ENCODE measurements at places on chromosomes 3 and 15.

GRCh38 chr15:26260517-26261133 is 397.5 kb upstream of the ATP10A start:
- DNase-seq, result no peak

- DNase-seq, result no peak
These were observed 22.7 kb downstream of the APH1B start for GRCh38 chr15:63299943-63300575.

DNA sequence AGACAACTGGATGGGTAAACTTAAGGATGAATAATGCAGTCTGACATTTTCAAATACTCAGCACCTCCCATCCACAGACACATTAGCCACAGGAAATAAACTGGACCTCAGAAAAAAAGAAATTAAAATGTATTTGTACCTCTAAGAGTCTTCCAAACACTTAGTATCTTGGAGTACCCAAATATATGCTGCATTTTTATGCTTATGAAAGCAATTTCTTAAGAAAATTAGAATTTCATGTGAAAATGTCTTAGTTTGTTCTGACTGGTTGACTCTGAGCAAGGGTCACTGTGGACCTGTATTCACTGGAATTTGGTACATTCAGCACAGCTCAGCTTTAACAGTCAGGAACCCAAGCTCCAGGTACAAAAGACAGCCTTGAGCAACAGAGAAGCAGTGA is 216.2 kb upstream of the UBE2E2 start:
- no peak for DNase-seq

- no peak for DNase-seq
These were observed 48.2 kb upstream of the IGF1R start for GRCh38 chr15:98599909-98600691.

- no peak for DNase-seq
These were observed 186.4 kb upstream of the TMC3 start for GRCh38 chr15:81560405-81560804.

GRCh38 chr3:23325466-23326065 is 122.4 kb downstream of the UBE2E2 start:
- DNase-seq, result no peak

- DNase-seq, result no peak
These were observed 49.8 kb upstream of the ARL8B start for GRCh38 chr3:5072100-5072816.

DNA sequence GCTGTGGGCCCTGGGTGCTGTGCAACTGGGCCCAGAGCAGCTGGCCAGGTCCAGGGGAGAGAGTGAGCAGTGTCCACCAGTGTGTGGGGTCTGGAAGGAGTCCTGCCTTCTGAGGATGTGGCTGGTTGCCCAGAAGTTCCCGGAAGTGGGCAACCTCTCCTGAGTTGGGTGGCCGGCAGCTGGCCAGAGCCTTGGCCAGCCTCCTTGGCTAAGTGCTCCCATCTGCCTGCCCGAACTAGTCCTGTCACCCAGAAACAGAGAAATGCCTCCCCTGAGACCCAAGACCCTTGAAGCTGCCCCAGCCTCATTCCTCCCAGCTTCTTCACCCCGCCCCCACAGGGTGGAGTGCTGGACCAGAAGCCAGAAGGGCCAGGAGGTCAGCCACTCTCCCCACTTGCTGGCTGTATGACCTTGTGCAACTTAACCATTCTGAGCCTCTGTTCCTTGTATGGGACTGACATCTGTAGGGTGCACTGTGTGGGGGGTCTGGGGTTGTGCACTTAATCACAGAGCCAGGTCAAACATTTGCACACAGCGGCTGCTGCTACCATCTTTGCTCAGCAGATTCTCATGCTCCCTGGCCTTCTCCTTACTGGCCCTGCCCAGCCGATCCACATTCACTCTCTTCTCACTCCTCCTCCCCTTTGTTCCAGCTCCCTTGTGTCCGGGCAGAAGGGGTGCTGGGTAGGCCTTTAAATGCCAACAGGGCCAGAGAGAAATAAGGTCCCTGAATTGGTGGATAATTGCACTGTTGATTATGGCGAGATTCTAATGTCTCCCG is 7.5 kb upstream of the ALAS1 start:
- no peak for DNase-seq

DNA sequence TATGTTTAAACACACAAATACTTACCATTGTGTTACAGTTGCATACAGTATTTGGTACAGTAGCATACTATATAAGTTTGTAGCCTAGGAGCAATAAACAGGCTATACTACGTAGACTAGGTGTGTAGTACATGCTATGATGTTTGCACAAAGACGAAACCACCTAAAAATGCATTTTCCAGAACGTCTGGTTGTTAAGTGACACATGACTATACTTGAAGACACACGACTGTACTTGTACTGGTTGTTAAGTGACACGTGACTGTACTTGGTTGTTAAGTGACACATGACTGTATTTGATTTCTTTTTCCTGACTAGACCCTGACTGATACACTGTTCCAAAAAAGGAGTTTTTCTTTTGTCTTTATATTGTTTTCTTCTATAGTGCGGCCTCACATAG is 34.1 kb downstream of the RAB8B start:
- DNase-seq, result no peak

GRCh38 chr3:102441832-102442231 is 7.0 kb downstream of the ZPLD1 start:
- DNase-seq, result no peak

DNA sequence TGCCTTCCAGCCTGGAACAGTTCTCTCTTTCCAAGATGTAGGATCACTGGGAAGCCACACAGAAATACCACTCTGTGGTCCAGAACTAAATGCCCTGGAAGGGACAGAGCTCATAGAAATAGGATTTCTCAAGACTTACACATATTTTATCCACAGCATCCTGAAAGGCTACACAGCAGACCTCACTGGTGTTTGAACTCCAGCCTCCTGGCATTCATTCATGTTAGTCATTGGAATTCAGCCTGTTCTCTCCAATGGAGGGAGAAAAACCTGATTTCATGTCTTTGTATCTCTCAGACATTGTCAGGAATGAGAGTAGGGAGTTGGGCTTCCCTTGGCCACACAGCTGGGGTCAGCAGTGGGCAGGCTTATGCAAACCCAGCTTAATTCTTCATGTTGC is 121.1 kb upstream of the PPP2R3A start:
- DNase-seq, result no peak

DNA sequence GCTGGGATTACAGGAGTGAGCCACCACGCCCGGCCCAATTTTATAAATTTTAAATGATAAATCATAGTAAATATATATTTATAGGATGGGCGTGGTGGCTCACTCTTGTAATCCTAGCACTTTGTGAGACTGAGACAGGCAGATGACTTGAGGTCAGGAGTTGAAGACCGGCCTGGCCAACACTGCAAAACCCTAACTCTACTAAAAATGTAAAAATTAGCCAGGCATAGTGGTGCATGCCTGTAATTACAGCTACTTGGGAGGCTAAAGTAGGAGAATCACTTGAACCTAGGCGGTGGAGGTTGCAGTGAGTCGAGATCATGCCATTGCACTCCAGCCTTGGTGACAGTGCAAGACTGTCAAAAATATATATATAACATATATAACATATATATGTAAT is 26.4 kb downstream of the MFN1 start:
- DNase-seq, result no peak

DNA sequence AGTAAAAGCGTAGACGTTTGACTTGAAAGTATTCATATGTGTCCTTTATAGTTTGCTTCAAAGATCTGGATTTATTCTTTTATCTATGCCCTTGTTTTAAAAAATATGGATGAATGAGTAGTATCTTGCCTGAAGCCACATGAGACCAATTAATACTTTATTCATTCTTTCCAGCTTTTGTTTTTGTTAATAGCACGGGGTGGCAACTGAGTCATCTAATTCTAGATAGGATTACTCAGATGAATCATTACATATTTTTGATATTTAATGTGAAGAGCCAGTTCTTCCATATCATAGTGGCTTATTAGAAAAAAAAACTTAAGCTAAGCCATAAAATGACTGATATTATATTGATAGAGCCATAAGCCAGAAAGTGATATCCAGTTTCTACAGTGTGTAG is 121.9 kb downstream of the BBX start:
- no peak for DNase-seq

DNA sequence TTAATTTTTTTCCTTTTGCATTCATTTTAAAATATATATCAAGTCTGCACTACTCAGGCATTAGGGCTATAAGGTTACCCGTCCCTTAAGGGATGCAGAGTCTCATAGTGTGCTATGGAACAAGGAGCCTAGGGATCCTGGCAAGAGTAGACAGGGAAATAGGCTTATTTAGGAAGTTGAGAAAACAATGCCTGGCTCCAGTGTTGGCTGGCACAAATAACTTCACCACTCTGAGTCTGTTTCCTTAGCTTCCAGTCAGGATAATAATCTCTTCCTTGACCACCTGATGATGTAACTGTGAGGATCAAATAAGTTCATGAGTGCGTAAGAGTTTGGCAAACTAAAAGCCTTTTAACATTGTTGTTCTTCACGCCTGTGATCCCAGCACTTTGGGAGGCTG is 540.8 kb upstream of the IL12A start:
- DNase-seq, result no peak
